ENCODE measurements at places on chromosomes 12 and 14. TPM values are rescaled to one million over a fixed set of nuclear protein-coding genes. Genes with fewer than 3 reads are reported as not detected.

DNA sequence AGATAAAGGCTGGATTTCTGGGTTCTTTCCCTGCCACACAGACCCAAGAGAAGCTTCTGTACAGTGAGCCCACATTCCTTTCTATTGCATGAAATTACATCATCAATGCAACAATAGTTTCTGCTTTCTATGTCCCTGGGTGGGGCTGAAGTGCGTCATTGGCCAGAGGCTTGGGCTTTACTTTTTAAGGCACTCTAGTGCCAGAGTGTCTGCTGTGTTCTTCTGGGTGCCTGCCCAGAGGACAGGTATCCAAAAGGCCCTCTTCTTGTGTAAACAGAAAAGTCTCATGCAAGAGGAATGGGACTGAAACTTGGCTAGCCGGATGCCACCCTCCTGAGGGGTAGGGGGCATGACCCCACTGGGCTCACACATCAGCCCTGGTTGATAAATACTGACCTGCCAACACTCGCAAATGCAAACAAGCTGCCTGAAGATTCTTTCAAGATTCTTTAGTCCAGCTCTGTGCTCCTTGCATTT lies 5.9 kb downstream of the KRT86 start:
- DNase-seq, result peak; percentile 57

Gene KRT85
- total RNA-seq, result not detected

DNA sequence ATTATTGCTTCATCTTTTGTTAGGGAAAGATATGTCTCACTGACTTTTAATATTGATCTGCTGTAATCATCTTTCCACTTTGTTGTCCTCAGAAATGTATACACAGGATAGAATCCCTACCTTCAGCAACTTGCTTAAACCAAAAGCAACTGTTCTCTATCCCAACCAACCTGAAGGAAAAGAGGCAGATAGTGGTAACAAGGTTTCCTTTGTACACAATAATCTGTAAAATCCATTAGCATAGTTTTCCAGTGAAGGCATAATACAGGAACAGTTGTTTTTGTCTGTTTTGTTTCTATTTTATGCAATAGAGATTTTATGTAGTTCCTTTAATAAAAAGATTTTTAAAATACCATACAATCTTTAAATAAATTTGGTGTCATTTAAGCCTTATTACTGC lies 170.5 kb downstream of the PIK3C2G start:
- no peak for DNase-seq

DNA sequence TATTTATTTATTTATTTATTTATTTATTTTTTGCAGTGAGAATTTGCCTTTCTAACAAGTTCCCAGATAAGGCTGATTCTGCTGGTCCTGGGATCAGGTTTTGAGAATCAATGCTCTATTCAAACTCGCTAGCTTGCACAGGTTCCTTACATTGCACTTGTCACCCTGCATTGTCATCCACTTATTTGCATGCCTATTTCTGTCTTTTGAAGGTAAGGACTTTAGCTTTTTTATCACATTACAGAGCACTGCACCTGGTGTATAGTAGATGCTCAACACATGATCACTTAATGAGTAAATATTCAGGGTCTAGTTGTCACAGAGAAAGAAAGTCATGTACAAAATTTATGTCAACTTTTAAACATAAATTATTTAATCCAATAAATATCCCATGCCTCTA lies 219.7 kb upstream of the BTG1 start:
- no peak for DNase-seq

- no peak for DNase-seq
Measured at GRCh38 chr14:39680777-39681176, 248.5 kb upstream of the FBXO33 start.

Measured in tibial nerve (tissue), 4 donors.